ENCODE measurements at places on chromosomes 3 and 15.

GRCh38 chr3:149463921-149464320 is 10.6 kb upstream of the TM4SF4 start:
- no peak for DNase-seq

DNA sequence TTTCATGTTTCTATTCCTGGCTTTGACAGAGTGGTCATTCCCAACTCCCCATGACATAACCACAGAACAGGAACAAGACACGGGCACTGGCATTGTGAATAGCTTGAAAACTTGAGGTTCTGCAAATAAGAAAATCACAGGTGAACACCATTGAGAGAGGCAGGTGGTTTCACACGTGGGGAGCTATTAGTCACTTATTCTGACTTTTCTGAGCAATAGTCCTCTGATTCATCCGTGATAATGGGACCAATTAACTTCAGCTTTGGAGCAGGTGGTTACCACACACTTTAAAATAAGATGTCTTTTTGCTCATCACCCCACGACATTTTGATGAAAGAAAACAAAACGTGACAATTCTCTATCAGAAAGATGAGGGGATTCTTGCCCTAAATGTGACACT is 224.7 kb downstream of the KLF13 start:
- DNase-seq = no peak

- DNase-seq = no peak
These were observed 194.0 kb upstream of the FEZF2 start for GRCh38 chr3:62567097-62568021.

GRCh38 chr15:83199288-83199687 is 8.3 kb downstream of the HDGFL3 start:
- peak; percentile 65 for DNase-seq

- DNase-seq = no peak
These were observed 546.1 kb downstream of the NTRK3 start for GRCh38 chr15:87710406-87710805.

DNA sequence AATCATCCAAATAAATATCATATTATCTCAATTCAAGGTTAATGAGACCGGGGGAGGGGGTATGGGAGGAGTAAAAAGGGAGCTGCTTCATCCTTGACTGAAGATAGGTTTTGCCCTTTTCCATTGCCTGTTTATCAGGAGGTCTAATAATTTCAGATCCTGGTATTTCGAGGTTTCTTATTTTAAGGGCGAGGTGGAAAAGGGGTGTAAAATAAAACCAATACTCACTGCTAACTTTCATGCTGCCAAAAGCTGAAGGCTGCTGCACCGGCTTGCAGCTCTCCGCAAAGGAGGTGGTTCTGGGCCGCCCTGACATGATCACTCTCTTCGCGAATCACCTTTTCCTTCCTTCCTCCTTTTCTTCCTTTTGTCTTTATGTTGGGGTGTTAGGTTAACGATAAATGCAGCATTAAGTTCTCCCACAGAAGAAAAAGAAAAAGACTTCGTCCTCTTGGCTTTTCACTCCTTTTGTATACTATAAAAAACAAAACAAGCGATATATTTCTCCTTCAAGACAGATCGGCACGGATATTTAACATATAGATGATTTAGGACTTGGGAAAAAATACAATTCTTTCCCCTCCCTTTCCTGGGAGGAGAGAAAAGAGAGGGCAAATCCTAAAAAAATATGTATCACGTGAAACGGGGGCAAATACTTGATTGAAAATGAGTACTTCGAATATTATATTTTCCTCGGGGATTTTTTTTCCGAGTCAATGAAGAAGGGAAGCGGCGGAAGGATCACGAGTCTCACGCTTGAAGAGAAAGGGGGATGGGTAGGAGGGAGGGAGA is 932 bp downstream of the GSK3B start:
- DNase-seq = peak; percentile 6

GRCh38 chr15:25671132-25671531 is 192.0 kb downstream of the ATP10A start:
- no peak for DNase-seq

DNA sequence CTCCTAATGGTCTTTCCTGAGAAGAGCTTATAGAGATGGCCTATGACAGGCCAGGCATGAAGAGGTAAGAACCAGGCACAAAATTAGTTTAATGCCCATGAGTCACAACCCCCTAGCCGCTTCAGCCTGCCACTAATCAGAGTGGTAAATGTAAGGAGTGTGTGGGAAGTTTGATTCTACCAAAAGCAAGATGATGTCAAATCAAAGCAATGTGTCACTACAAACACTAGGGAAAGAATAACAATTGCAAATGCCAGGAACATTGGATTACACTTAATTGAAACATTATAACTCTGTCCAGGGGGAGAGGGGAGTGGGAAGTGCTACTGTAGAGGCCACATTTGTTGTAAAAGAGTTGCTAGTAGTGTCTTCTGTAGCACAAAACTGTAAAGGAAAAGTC is 596.6 kb upstream of the AGTR1 start:
- no peak for DNase-seq

- no peak for DNase-seq
These were observed 14.6 kb upstream of the FANCD2 start for GRCh38 chr3:10011631-10012030.

GRCh38 chr15:90968434-90968833 is 13.8 kb downstream of the RCCD1 start:
- no peak for DNase-seq

DNA sequence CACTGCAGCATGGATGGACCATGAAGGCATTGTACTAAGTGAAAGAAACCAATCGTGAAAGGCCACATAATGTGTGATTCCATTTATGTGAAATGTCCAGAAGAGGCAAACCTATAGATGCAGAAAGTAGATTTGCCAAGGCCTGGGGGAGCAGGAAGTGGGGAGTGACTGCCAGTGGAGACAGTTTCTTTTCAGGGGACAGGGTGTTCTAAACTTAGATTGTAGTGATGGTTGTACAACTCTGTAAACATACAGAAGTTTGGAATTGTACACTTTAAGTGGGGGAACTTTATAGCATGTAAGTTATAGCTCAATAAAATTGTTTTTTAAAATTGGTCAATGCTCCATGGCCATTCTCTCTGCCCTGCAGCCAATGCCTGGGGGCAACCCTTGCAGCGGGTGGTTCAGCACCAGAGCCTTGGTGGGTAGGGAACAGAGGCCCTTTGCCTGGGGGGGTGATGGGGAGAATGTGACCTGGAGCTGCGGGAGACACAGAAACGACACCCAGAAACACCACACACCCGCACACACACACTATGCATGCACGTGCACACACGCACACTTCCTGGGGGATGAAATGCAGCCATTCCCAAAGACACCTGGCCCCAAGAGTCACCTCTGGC is 43.1 kb downstream of the DNAJB8 start:
- no peak for DNase-seq

GRCh38 chr3:157512534-157512933 is 9.3 kb upstream of the VEPH1 start:
- DNase-seq = no peak

- DNase-seq = no peak
These were observed 98.9 kb downstream of the MAGI1 start for GRCh38 chr3:65939801-65940246.

GRCh38 chr15:93362203-93362602 is 273.2 kb upstream of the RGMA start:
- no peak for DNase-seq

DNA sequence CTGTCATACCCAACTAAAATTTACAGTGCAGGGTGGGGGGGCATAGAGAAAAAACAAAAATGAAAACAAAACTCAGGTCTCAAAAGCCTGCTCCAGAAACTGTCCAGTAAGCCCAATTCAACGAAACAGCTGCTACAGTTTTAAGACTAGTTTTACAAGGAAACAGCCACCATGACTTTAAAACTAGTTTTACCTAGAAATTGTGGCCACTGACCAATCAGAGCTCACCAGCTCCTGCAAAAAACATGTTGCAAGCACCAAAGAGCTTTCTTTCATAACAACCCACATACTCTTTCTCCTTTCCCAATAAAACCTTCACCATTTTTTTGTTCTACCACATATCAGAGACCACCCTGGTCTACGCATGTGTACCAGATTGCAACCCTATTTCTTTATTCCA is 7.3 kb upstream of the CFAP91 start:
- no peak for DNase-seq

DNA sequence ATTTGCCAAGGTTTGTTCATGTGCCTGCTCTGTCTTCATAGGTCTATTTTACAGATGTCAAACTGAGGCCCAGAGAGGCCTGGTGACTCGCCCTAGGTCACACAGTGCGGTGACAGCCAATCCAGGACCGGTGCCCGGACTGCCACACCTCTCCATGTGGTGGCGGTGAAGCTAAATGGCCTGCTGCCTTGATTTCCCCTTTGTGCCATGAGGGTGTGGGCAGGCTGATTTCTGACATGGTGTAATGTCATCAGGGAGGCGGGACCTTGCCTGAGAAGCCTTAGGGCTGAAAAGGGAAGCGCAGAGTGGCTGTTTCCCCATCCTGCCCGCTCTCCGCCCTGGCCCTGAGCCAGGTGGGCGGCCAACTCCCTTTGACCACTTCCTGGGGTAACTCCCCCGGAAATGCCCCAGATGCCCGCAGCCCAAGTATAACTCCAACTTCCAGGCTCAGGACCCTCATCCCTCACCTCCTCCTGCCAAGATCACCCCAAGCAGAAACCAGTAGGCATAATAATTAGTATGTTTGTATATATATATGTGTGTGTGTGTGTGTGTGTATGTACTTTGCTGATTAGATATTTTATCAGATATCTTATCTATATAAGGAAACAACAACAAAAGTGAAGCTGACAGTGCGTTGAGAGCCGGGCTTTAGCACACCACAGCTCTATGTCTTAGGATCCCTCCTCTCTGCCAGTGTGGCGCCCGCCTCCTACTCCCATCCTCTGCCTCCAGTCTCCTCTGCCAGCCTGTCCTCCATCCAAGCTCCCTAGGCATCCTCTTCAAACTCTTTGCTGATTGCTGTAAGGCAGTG is 63.9 kb downstream of the IQSEC1 start:
- peak; percentile 84 for DNase-seq

DNA sequence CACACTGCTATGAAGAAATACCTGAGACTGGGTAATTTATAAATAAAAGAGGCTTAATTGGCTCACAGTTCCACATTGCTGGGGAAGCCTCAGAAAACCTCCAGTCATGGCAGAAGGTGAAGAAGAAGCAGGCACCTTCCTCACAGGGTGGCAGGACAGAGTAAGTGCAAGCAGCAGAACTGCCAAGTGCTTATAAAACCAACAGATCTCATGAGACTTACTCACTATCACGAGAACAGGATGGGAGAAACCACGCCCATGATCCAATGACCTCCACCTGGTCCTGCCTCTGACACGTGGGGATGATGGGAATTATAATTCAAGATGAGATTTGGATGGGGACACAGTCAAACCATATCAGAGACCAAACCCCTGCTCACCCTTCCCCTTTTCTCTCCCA is 75.0 kb downstream of the TRIM69 start:
- no peak for DNase-seq

DNA sequence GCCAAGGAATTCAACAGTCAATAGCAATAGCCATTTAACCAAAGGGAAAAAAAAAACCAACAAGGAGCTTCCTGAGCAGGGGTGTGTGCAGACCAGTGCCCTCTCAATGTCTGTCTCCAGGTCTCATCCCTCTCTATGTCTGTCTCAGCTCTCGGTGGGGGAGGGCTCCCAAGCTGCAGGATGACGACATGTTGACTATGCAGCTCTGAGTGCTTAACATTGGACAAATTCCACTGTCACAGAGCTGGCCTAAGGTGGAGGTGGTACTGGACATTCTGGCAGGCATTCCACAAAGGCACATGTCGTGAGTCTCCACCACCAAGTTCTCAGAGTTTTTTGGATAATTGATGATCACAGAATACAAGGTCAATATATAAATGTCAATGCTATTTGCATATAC is 2.0 kb upstream of the CAPN7 start:
- DNase-seq = no peak

DNA sequence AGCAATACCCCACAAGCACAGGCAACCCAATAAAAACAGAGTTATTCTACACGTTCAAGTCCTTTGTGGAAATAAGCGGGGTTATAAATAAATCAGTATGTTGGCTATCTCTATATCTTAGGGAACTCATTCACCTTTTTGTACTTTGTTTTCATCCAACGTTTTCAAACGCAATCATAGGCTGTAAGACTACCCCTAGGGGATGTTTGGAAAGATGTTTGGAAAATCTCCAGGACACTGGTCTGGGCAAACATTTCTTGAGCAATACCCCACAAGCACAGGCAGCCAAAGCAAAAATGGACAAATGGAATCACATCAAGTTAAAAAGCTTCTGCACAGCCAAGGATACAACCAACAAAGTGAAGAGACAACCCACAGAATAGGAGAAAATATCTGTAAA is 70.1 kb downstream of the CLDN11 start:
- DNase-seq = no peak

- DNase-seq = no peak
These were observed 885 bp downstream of the EFCC1 start for GRCh38 chr3:129001806-129002572.

DNA sequence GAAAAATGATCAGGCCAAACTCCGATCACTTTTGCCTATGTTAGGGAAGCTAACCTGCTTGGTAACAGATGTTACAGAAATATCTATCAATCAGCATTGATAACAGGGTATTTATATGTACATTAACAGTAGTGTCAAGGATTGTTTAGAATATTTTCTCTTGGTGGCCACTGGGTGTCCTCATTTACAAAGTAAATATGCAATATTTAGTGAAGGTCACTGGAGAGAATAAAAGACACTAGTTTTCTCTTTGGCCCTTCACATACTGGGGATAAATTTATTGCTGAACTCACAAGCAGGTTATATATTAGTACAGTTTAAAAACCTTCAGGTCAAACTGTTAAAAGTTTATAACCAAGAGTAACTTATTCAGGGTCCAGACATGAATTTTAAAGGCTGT is 69.0 kb downstream of the TIGIT start:
- peak; percentile 18 for DNase-seq

DNA sequence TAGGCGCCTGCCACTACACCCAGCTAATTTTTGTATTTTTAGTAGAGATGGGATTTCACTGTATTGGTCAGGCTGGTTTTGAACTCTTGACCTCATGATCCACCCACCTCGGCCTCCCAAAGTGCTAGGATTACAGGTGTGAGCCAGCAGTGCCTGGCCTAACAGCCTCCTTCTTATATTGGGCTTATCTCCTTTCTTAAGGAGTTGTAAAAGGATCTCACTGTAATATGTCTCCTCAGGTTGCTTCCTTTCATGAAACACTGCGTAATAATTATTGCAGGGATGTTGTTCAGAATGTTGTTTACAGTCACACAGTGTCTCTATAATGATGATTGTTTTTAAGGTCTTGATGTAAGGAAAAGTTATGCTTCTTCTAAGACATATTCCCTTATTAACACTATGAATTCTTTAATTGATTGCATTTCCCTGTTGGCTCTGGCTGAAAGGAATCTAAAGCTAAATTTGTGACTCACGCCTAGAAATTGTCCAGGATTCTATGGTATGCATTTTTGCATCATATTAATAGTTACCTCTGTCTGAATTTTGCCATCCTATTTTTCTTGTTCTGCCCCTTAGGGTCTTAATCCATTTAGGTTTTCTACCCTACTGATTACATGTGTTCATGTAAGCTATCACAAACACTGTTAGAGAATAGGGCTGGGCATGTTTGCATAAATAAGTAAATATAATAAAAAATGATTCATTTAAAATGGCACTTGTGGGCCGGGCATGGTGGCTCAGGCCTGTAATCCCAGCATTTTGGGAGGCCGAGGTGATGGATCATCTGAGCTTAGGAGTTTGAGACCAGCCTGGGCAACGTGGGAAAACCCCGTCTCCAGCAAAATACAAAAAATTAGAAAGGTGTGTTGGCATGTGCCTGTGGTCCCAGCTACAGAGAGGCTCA is 24.5 kb upstream of the RNF111 start:
- DNase-seq = no peak

GRCh38 chr3:4387210-4388204 is 79.6 kb downstream of the SUMF1 start:
- no peak for DNase-seq

GRCh38 chr15:66739287-66739686 is 37.3 kb downstream of the SMAD6 start:
- DNase-seq = no peak

Data from T-helper 1 cell (primary cell).